Stimulated activated naive CD4-positive, alpha-beta T cell treated with Interleukin-2 at 50 U/mL for 16 hours (primary cell): ENCODE measurements at places on chromosomes 1 and 21.

DNA sequence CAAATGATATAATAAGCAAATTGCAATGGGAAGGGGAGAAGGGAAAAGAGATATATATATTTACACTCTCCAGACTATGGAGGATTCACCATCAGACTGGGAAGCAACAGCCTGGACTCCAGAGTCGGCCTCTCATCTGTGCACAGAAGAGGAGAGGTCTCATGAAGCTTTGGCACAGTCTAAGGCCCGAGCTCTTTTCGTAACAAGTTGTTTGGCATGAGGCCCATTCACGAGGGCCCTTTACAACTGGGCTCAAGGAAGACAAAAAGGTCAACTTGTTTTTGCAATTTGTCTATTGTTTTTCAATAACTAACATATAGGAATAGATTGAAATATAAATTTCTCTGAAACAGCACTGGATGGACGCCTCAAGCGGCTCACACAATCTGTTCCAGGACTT, 66.7 kb upstream of the AJAP1 start:
- DNase-seq: no peak

DNA sequence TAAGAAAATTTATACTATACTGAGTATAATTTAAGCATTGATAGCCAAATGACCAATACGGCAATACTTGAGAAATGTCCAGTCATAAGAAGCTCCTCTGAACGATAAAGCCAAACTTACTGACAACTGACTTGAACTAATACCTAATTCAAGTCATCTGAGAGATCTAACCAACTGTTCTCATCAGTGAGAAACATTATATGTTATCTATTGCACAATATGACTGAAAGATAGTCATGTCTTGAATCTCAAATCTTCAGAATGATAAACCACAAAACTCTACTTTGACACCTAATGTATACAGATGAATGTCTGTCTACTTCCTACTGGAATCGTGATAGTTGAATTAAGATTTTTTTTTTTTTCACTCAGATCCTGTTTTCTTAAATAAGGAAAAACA, 39.0 kb downstream of the APP start:
- DNase-seq: no peak

- DNase-seq: no peak
Observed at GRCh38 chr1:66402194-66402593, 131.8 kb upstream of the SGIP1 start.

DNA sequence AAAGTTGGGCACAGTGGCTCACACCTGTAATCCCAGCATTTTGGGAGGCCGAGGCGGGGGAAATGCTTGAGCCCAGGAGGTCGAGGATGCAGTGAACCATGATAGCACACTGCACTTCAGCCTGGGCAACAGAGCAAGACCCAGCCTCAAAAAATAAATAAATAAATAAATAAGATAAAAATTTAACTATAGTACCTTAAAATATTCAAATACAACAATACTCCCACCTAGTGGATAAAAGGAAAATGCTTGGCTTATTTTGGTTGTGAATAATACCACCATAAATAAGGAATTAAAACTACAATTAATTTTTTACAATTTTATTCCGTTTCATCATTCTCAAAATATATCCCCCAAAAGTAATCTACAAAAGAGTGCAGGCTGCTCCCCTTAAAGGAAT, 8.1 kb downstream of the PSMG1 start:
- no peak for DNase-seq

DNA sequence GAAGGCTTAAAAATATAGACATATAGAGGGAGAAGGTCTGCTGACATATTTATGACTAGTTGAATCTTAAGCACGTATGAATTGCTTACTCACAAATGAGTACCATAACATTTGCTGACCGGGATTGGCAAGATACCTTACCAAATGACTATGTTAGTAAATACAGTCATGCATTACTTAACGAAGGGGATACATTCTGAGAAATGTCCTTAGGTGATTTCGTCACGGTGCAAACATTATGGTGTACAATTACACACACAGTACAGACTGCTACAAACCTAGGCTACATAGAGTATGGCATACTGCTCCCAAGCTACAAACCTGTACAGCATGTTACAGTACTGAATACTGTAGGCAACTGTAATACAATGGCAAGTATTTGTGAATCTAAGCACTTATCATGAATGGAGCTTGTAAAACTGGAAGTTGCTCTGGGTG, 19.4 kb upstream of the UBE2U start:
- DNase-seq: no peak

- no peak for DNase-seq
Observed at GRCh38 chr1:119011116-119011515, 23.0 kb upstream of the TBX15 start.

- DNase-seq: no peak
Observed at GRCh38 chr1:26539722-26540121, 10.2 kb downstream of the RPS6KA1 start.

DNA sequence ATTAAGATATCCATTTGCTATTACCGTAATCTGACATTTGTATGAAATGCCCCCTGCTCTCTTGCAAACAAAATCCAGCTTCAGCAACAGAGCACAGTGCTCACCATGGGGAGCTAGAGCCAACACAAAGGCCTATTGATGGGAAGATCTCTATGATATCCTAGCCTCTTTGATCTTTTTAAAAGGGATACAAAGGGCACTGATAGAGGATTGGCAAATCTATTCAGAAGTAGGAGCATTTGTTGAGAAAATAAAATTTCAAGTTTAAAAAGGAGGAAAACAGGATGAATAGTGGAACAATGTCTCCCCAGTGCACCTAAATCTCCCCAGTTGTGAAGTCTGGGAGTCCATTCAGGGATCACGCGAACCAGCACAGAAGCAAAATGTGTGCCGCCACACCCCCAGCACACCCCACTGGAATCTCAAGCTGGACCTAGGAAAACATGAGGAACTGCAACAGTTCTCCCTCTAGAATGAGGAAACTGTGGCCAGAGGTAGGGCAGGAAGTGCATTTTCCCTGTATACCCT, 32.2 kb downstream of the MRAP start:
- DNase-seq: no peak

- DNase-seq: no peak
Observed at GRCh38 chr1:88488237-88488636, 195.8 kb upstream of the PKN2 start.

DNA sequence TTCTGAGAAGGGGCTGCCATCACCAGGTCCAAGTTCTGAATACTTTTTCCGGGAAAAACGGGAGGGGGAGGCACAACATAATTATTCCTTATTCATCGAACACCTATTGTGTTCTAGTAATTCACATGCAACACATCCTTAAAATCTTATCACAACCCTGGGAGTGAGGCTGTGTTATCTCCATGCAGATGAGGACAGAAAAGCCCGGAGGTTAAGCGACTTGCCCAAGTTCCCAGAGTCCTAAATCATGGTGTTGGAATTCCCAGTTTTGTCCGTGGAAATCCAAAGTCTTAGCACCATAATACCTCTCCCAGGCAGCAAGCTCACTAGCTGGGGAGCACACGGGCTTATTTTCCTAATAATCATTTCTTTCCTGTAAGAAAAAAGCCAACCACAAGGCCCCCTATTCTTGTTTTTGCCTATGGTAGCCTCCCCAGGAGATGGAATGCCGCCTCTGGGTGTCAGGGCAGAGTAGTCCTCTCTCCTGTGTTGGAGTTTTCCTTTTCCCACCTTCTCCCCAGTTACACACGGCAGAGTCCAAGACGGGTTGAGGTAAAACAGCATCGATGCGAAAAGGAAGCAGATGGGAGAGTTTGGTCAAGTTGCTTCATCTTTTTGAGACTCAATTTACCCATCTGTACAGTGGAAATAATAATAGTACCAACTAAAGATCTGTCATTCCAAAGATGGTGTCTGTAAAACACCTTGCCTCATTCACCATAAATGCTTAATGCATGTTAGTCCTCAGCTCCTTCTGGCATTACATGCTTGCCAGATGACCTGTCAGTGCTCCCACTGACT, 228.0 kb upstream of the TMEM51 start:
- DNase-seq: no peak

DNA sequence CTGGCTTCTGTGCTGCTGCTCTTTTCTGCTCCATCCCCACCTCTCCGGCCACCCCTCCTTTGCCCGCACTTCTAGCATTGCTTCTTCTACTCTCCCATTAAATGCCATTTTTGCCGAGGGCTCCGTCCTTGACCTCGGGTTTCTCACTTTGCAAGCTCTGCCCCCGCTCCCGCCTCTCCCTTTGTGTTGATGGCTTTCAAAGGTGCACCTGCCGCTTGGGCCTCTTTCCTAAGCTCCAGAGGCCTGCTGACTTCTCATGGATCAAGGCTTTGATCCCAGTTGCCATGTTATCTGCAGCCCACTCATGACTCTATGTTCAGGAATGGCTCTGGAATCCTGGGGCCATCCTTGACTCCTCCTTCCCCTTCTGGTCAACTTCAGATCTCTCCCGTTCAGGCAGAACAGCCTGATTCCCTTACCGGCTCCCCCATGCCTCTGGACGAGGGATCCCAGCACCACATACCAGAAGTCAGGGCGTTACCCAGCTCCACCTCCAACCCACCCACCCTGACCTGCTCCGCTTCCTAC, 54.3 kb downstream of the TLR5 start:
- no peak for DNase-seq

DNA sequence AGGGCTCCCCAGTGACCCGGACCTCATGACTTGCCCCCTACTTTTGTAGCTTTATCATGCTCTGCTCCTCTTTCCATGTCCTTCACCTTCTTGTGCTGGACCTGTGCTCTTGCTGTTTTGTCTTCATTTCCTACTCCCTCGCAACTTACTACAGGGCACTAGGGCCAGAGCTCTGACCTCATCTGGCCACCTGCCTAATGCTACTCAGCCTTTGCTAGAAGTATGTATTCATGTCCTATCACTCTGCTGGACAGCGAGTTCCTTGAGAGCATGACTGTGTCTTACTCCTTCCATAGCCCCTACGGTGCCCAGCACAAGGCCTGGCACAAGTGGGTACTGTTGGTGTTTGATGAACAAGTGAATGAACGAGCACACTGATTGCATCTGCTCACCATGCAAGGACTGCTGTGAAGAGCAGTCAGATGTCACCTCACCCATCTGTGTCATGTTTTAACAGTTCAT, 1.9 kb downstream of the MTFR1L start:
- no peak for DNase-seq

- DNase-seq: no peak
Observed at GRCh38 chr1:181181792-181182585, 93.5 kb downstream of the IER5 start.

- DNase-seq: no peak
Observed at GRCh38 chr1:27163093-27163492, 8.2 kb upstream of the SLC9A1 start.

DNA sequence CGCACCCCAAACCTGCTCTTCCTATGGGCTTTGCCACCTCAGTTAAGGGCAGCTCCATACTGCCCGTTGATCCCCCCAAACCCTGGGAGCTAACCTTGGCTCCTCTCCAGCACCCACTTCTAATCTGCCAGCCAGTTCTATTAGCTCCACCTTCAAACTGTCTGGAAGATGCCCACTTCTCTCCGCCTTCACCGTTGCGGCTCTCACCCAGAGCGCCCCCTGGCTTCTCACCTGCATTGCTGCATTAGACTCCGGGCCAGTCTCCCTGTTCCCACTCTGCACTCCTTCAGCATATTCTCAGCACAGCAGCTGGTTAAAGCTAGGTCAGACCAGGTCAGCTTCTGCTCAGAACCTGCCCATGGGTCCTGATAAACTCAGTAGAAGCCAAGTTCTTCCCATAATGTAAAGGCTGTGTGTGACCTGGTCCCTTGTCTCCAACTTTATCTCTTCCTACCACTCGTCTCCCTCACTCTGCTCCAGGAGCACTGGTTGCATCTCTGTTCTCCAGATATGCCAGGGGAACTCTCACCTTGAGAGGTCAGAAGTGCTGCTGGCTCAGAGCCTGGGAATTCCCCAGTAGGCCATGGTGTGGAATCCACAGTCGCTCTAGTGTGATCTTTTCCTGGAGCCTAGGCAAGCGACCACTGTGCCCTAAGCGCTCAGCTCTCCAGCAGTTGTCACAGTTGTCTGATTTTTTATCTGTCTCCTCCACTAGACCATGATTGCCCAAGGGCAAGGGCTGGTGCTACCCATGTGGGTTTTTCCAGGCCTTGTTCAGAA, 150.3 kb downstream of the HMGB4 start:
- no peak for DNase-seq

DNA sequence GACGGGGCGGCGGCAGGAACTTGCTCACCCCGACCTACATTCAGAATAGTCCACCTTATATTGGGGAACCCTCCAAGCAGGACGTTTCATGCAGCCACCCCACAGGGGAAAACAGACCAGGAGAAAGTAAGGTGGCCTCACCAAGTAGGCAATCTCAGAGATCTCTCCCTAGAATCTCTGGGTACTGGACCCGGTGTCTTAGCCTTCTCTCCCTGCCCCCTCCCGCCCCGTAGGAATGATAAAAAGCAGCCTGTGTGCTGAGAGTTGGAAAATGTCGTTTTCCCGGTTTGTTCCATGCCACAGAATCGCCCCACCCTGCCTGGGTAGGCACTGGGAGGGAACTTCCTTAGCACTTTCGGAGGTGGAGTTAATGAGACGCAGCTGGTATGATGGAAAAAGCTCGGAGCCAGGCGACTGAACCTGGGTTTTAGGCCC, 789 bp upstream of the PTPN14 start:
- no peak for DNase-seq

DNA sequence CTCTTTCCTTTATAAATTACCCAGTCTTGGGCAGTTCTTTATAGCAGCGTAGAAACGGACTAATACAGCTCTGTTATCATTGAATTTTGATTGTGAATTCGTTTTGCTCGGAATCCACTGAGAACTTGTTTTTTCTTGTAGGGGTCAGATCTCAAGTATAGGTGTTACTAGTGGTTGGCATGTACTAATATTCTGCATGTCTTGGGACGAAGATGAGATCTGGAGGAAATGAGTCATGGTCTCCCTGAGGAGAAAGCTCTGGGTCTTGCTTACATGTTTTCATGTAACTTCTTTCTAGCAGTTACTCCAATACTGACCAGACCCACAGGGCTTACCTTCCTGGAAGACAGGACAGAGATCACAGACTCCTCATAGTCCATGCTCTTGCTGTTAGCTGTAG, 30.3 kb downstream of the ZSCAN20 start:
- no peak for DNase-seq

DNA sequence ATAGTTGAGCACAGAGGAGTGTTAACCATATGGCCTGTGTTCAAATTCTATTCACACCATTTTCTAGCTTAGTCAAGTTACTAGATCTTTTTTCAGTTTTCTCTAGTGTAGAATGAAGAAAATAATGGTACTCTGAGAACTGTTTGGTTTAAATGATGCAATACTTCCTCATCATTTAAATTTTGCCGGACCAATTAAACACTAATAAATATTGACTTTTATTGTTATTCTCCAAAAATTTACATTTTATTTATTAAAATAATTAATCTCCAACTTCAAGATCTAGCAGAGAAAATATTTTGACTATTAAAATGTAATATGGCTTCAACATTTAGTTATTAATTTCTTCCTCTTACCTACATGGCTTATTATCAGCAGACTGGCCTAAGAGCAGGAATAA, 123.1 kb downstream of the OLFM3 start:
- no peak for DNase-seq
